ENCODE measurements at places on chromosomes 16 and 17.

- no peak for DNase-seq
These were observed 35.7 kb upstream of the DYNLL2 start for GRCh38 chr17:58047376-58048150.

DNA sequence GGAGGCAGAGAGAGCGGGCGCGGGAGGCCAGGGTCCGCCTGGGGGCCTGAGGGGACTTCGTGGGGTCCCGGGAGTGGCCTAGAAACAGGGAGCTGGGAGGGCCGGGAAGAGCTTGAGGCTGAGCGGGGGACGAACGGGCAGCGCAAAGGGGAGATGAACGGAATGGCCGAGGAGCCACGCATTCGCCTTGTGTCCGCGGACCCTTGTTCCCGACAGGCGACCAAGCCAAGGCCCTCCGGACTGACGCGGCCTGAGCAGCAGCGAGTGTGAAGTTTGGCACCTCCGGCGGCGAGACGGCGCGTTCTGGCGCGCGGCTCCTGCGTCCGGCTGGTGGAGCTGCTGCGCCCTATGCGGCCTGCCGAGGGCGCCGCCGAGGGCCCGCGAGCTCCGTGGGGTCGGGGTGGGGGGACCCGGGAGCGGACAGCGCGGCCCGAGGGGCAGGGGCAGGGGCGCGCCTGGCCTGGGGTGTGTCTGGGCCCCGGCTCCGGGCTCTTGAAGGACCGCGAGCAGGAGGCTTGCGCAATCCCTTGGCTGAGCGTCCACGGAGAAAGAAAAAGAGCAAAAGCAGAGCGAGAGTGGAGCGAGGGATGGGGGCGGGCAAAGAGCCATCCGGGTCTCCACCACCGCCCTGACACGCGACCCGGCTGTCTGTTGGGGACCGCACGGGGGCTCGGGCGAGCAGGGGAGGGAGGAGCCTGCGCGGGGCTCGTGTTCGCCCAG lies 1.2 kb upstream of the CBX4 start:
- no peak for DNase-seq

DNA sequence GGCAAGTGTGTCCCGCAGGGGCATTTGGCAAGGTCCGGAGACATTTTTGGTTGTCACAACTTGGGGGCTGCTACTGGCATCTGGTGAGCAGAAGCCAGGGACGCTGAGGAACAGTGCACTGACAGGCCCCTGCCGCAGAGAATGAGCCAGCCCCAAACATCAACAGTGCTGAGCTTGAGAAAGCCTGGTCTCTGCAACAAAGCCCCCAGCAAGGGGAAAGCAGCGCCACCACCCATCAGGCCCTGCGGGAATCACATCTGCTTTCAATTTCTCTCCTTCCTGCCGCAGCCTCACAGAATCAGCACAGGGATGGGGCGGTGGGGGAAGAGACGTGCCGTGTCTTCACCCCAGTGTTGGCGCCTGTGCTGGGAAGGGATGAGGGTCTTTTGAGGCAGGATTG lies 14.8 kb upstream of the PRPSAP1 start:
- DNase-seq = no peak

DNA sequence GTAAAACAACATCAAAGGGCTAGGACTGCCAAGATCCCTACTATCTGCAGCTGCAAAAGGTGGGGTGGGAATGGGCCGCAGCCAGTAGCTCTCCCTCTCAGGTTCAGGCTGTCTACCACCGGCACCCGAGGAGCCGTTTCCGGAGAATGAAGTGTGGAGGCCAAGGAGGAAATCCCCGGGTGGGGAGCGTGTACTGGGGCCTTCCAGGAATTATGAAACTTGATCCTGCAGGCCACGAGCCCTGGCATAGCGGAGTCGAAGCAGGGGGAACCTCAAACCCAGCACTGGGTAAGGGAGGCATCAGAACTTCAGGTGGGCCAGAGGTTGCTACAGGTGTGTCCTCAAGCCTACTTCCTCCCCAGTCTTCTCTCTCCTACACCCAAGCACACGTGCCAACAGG lies 5.1 kb downstream of the INPP5K start:
- DNase-seq = no peak

DNA sequence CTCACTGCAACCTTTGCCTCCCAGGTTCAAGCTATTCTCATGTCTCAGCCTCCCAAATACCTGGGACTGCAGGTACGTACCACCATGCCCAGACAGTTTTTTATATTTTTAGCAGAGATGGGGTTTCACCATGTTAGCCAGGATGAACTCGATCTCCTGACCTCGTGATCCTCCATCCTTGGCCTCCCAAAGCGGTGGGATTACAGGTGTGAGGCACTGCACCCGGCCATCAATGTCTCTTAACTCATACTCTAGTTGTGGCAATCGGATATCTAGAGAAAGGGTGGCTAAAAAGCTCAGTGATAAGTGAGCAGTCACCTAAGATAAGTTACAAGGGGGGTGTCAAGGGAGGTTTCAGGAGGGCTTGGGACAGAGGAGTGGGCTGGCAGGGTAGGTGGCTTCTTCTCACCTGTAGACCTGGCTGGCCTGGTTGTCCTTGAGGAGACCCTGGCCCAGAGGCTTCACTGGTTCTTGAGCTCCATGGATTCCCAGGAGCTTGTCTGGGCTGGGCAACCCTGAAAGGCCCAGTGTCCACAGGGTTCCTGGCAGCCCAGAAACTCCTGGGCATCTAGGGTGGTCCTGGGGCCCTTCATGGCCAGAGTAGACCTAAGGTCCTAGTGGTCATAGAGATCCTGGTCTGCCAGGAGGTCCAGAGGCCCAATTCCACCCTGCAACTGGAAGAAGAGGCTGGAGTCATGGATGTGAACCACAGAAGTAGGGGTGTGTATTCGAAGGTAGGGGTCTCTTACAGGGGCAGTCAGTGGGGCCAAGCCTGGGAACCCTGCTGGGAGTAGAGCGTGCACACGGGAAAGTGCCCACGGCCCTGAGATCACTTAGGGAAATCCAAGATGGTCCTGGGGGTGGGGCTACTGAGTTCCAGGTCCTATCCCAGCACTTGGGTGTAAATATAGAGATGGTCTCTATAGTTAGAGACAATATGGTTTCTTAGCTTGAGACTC lies 12.7 kb upstream of the IGFBP4 start:
- DNase-seq = no peak

DNA sequence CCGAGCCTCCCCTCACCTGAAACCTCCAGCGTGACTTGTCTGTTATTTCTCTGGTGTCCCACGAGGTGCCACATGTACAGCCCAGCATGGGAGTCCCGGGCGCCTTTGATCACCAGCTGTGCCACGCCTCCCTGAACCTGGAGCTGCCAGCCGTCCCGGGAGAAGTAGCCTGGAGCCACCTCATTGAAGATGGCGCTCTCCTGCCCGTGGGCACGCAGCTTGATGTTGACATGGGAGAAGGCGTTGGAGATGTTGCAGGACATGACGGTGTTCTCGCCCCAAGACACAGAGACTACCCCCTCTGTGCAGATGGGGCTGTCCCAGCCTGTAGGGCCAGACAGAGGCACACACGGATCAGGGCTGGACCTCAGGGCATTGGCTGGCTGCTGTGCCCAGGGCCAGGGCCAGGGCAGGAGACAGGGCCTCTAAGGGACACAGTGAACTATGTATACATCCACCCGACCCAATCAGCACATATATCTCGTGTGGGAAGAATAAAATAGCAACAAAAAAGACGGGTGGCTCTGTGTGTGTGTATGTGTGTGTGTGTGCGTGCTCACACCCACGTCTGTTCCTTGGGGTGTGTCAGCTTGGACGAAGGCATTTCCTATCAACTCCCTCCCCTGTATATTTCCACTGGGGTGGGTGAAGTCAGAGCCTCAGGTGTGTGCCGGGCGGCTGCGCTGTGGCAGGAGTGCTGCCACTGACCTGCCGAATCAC lies 7.3 kb upstream of the CD7 start:
- no peak for DNase-seq

- no peak for DNase-seq
These were observed 510.3 kb upstream of the ZFHX3 start for GRCh38 chr16:73558219-73558618.

DNA sequence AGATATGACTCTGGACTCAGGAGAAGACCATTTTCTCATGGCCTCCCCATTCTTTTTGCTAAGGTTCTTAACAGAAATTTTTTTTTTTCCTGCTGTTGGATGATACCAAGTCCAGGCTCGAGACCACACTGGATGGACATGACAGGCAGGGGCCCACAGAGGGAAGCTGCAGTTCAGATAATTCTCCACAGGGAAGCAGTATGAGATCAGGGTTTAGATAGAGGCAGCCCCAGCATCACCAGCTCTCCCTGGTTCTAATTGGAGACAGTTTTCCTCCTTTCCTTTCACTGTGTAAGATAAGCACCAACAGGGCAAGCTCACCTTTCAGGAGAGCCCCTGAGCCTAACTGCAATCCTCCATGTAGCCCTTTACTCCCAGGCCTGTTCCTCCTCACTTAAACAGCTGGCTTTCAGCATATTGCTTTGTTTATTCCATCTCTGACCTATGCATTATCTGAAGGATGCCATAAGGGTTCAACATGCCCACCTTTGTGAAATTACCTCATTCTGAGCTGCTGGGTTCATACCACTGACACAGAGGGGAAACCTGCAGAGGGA lies 108.1 kb downstream of the SNX11 start:
- no peak for DNase-seq

DNA sequence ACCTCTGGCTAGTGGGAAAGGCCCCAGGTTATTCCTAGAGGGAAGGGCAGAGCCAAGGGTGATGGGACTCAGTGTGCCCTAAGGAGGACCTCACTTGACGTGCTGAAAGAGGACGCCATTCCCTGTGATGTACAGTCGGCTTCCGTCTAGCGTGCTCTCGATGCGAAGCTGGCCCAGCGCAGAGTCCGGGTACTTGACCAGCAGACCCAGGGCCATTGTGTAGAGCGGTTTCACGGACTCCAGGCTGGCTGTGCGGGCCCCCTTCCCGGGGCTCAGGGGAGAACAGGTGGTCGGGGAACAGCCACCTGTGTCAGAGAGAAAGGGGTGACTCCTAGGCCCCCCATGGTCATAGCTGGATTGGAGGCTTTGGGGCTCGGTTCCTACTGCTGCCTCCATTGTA lies 19.9 kb downstream of the PLEKHG4 start:
- DNase-seq = no peak

DNA sequence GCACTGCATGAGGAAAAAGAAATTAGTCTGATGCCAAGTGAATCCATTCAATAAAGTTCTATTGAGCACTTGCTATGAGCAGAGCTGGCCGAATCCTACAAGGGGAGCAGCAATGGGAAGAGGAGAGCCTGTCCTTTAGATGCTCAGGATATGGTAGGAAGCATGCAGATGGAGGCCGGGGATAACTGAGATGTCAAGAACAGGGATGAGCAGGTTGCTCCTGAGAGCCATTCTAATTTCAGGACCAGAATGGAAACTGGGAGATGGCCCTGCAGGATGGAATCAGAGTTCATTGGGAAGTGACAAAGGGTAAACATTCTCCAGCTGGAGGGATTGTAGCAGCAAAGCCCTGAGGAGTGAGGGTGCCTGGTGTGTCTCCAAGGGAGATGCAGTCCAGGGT lies 88.0 kb downstream of the CBLN1 start:
- DNase-seq = no peak

DNA sequence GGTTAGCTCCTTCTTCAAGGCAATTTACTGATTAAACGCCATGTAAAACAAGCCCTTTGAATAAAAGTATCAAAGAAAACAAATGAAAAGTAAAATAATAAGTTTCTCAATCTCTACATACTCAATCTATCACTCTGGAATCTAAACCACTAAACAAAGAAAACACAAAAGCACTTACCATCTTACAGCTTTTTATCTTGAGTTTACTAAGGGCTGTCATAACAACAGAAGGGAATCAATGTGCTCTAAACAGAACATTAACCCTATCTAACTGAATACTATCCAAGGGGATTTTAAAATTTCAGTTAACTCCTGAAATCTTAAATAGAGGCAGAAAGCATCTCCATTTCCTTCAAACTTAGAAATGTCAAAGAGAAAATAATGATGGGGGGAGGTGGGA lies 3.4 kb downstream of the SKA2 start:
- no peak for DNase-seq

- no peak for DNase-seq
These were observed 242.8 kb upstream of the PSMD7 start for GRCh38 chr16:74053826-74054225.

- DNase-seq = no peak
These were observed 128.3 kb downstream of the NLK start for GRCh38 chr17:28170771-28171170.

- DNase-seq = no peak
These were observed 6.6 kb downstream of the IGF2BP1 start for GRCh38 chr17:49003557-49004511.

Measured in thymus (tissue), 14 donors.